Stimulated activated CD4-positive, alpha-beta T cell treated with anti-CD3 and anti-CD28 coated beads, Interleukin-2, amount 100 ng/mL, for 48 hours (primary cell): ENCODE measurements at places on chromosomes 7 and 10.

DNA sequence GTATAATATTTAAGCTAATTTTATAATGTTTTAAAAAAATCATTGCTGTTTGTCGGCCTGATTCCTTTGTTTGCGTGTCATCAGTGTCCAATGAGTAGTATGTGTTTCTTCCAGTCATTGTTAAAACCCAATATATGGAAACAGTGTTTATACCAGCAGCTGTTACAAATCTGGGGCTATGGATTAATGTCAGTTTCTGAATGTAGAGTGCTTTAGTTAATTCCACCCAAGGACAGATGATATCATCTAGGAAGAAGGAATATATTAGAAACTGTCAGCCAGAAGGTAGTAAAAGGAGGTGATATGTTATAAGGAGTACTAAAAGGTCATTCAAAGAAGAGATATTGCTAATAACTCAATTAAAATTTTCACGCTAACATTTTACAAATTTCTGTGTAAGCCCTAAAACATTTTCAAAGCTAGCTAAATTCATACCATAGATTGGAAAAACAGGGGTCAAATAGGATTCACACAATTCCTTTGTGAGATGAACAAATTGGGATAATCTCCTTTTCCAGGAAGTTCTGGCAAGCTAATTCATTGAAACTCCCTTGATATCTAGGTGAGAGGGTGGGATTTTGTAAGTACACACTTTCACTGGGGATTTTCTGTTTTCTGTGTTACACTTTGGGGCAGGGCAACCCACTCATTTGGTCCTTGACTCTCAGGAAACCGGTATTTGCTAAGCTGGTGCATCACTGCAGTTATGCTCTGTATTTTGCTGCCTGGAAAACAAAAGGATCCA lies 448.8 kb downstream of the LRMDA start:
- no peak for DNase-seq

- DNase-seq: no peak
Observed at GRCh38 chr10:96992721-96993120, 160.6 kb downstream of the LCOR start.

DNA sequence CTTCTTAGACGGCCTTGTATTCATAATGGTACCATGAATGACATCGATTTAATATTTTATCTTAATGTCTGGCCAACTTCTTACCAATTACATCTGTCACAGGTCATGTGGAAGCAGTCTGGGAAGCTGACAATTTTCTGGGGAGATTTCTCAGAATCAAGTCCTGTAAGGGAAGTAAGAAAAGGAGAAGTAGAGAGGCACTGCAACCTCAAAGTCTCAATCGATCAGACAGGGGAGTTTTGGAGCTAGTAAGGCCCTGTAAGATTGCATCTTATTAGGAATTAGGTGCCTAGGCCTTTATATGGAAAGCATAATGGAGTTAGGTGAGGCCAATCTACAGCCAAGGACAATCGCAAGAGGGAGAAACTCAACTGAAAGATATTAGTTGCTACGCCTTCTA lies 694.6 kb upstream of the SORCS1 start:
- DNase-seq: no peak

DNA sequence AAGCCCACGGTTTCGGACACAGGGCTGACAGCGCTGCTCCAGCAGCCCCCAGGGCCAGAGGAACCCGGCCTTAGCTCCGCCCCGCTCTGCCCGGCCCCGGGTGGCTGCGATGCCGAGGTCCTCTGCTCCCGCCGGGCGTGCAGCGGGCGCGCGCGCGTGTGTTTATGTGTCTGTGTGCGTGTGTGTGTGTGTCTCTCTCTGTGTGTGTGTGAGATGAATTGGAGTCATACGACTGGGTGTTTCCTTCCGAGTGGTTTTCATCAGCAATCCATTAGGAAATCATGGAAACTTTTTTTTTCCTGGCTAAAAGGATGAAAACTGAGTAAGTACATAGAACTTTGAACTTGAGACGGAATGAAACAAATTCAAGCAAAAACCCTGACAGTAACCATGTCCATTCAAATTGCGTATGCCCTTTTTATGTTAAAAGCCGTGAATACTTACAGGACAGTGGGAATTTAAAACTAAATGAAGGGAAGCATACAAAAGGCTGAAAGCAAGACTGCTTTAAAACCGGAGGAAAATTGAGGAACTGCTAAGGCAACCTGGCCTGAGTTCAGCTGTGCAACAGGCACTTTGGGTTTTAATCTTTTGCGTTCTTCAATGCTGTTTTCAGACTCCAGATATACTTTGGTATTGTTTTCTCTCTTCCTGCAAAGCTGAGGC lies at the start of gene CPED1:
TSS of gene CPED1 (plus strand) at position 121 of the 666 bp plus-strand sequence. CDS start 911 bp downstream, outside the sequence.
- peak; percentile 26 for DNase-seq

GRCh38 chr7:37703361-37703760 lies 19.8 kb downstream of the GPR141 start:
- DNase-seq: no peak

DNA sequence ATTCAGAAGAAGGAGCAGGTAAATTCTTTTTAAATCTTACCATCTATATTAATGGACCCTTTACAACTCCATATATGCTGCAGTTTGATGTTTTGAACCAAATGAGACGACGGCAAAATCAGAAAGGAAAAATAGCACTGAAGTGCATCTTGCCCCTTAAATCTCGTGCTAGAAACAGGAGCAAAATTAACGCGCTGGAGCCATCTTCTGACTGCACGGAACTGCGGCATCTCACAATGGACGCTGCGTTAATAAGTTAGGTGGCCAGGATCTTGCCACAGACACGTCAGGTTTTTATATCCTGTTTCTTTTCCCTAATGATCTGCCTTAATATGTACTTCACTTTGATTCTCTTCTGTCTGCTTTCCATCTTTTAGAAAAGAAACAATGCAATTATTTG lies 354.5 kb downstream of the TFEC start:
- DNase-seq: no peak

DNA sequence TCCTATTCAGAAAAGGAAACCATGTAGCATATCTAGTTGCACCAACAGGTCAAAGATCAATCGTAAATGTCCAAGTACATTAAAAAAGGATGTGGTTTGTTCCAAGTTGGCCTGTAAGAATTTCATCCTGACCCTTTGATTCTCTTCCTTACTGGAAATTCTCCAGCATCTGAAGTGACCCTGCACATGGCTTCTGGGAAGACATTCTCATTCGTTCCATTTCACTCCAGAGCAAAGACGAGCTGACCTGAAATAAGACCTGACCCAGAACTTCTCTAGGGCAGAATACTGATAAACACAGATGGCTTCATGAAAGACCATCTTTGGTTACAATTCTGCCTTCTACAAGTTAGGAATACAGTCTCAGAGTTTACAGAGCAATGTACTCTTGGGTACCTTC lies 39.8 kb downstream of the ASB4 start:
- no peak for DNase-seq

GRCh38 chr10:70437721-70438120 lies 3.8 kb downstream of the NODAL start:
- no peak for DNase-seq

GRCh38 chr10:31721096-31721495 lies 207.5 kb downstream of the ARHGAP12 start:
- DNase-seq: no peak

DNA sequence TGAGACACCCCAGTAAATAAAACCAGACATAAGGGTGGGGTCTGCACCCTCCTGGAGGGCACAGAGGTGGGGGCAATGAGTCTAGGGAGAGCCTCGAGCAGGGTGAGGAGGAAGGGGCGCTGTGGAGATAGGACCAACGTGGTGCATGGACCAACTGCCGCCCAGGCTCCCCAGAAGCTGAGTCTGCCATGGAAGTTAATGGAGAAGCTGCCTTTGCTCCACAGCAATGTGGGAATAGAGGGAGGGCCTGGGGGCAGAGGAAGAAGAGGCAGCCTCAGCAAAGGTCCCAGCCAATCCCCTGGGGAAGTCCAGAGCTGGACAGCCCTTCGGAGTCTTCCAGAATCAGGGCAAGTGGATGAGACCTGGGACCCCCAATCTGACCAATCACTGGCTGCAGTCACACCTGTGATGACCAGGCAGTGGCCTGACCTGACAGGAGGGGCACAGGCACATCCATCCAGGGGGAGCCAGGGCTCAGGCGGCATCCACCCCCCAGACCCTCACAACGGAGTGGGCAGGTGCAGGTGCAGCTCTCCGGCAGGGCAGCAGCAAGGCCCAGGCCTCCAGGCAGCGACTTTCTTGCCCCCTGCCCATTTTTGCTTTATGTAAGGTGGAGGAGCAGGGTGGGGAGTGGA lies 242.2 kb upstream of the PPP2R2D start:
- DNase-seq: no peak

GRCh38 chr7:30647589-30648364 lies 34.5 kb downstream of the CRHR2 start:
- DNase-seq: no peak

DNA sequence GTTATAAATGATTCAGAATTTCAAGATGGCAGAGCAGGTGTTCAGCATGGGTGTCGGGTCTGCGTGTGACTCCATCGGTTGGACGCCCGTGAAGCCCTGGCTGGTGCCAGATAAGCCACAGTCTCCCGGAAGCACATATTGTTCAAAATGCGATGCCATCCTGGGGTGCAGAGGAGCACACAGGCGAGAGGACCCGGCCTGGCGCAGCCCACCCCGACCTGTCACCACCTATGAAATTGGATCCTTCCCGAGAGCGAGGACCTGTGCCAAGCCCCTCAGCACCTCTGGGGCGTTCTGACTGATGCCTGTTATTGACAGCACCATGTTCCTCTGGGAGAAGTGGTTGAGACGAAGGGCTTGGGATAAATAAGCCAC lies 110.1 kb downstream of the ACTR3B start:
- no peak for DNase-seq

GRCh38 chr7:44534087-44534486 lies 7.0 kb downstream of the NPC1L1 start:
- no peak for DNase-seq

DNA sequence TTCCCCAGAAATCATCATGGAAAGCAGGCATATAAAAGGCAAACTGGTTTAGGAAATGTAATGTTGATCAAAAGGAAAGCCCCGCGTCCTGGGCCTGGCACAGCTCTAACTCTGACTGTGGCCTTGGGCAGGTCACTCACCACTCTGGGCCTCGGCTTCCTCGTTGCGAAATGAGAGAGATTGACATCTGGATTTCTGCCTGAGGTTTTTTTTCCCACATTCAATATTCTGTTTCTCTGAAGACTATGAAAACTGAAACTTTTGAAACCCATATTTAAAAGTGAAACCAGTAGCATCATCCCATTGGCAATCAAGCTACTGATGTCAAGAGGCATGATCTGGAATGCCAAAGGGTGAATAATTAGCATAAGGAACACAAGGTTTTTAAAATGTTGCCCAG lies 369.7 kb upstream of the NPVF start:
- DNase-seq: no peak

- DNase-seq: no peak
Observed at GRCh38 chr10:30565449-30565848, 64.1 kb downstream of the LYZL2 start.

DNA sequence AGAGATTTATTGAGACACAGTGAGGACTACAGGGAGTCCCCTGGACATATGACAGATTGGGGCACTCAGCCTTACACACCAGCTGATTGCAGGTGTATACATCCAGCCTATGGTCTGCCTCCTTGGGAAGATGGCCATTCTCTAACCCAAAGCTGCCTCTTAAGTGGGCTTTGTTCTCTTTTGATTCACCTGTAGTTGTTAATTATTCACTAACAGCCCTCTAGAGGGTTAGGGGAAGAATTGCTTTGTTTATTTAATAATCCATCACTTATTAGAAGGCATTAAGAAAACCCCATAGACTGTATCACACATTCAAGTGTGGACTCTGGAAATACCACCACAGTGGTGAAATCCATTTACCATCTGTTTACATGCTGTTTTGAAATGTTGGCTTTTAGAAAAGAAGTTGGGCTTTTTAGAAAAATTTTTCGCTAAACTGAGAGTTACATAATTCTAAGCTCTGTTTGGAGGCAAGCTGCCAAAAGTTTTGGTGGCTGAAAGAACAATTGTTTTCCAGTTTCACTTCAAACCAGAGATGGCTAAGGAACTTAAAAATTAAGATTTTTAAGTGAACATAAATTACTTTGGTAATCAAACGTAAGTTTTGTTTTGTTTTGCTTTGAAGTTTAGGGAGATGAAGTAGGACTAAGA lies 379.1 kb downstream of the ADRA2A start:
- DNase-seq: no peak

GRCh38 chr10:91495402-91495801 lies 85.3 kb downstream of the HECTD2 start:
- no peak for DNase-seq

GRCh38 chr10:120683454-120683853 lies 167.7 kb upstream of the WDR11 start:
- DNase-seq: no peak

GRCh38 chr10:88830643-88831268 lies 20.9 kb downstream of the ANKRD22 start:
- DNase-seq: no peak

DNA sequence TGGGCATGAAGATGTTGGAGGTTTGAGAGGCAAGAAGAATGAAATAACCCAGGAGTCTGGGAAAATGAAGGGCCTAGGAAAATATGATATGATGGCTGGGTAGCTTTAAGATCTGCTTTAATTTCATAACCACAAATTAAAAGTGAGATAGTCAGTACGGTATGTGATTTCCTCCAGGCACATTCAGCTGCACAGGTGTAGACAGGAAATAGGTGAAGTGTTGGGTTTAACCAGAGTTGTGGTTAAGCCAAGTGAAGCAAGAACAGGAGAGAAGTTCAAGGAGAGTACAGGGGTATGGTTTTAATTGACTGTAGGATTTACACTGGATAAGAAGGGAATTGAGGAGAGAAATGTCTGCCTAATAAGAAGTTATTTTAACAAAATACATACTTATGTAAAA lies 2.6 kb downstream of the PNLIPRP3 start:
- no peak for DNase-seq

GRCh38 chr10:114825513-114826253 lies 4.1 kb downstream of the FHIP2A start:
- no peak for DNase-seq

GRCh38 chr10:63286340-63286739 lies 153.2 kb downstream of the NRBF2 start:
- no peak for DNase-seq

GRCh38 chr7:125530553-125530952 lies 600.9 kb upstream of the POT1 start:
- no peak for DNase-seq

GRCh38 chr10:14309593-14309992 lies 21.1 kb downstream of the FRMD4A start:
- no peak for DNase-seq
